Activated naive CD8-positive, alpha-beta T cell treated with anti-CD3 and anti-CD28 coated beads, Interleukin-2, amount 50 U/mL, for 24 hours (primary cell): ENCODE measurements at places on chromosomes 16 and 17.

DNA sequence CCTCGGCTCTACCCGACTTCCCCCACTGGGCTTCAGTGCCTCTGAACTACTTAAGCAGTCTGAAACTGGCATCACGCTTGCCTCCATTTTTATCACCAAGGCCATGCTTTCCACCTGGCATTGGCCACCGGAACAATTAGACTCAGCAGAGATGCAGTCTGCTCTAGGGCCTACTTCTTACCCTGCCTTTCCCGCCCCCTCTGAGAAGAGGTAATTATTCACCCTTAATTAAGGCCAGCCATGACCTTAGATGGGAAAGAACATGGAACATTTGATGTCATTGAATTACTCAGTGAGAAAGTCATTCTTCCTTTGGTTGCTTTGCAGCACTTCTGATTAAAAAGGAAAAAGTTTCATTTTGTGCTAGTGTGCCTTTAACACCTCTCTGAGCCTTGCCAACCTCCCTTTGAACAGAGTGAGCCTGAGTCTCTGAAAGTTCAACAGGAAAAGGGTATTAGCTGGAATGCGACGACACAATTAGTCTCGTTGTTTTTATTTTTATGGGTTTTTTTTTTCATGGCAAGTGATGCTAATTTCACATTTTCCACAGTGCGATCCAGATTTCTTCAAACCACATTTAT, 60.9 kb upstream of the TNRC6A start:
- DNase-seq: peak; percentile 62

DNA sequence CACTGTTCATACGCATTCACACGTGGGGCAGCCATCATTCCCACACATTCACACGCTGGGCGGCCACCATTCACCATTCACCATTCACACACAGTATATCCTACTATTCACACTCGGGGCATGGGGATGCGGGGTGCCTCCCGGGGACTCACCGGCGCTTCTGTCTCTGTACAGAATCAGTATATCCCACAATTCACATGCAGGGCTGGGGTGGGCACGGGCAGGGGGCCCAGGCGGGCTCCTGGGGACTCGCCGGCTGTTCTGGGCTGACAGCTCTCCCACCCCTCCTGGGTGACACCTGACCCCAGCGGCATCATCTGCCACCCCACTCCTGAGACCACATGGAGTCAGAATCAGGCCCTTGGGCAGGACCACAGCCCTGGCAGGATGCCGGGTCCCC, 9.6 kb downstream of the NME3 start:
- no peak for DNase-seq

- DNase-seq: no peak
Measured at GRCh38 chr16:27107185-27107592, 40.5 kb downstream of the C16orf82 start.

- DNase-seq: no peak
Measured at GRCh38 chr17:50938821-50939541, 72.8 kb upstream of the TOB1 start.

DNA sequence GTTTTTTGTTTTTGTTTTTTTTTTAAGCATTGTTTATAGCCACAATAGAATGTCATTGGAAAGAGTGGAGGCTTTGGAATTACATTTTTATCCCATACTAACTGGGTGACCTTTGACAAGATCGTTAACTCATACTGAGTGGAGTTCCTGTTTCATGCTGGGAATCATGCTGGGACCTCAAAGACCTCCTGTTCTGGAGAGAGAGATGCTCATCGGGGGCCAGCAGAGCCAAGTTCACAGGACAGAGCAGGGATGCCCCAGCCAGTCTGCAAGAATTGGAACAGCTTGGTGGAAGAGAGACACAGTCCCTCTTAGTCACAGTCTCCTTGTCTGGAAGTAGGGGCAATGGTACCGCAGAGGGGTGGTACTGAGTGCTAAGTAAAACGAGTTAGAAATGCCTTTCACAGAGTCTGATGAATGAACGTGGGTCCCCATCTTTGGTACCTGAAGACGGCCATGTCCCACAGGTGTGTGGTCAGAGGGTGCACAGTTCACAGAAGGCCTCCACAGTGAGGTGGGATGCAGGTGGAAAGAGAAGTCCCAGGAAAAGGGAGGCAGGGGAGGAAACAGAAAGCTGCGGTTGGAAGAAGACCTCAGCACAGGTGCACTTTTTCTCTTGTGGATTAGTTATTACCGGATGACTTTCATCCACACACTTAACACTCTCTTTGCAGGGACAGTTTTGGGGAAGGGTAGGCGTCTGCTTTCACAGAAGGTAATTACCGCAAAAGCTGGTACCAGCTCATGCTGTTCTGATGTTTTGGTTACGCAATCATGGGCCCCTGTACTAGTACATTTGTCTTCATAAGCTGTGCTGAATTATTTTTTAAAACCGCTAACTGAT, 147.8 kb downstream of the PRKCA start:
- DNase-seq: no peak
